ENCODE measurements at places on chromosomes 12 and 14. TPM values are rescaled to one million over a fixed set of nuclear protein-coding genes. Genes with fewer than 3 reads are reported as not detected.

Gene SLC10A1
- polyA plus RNA-seq: not detected

Gene GNB3
- 1.9 TPM for polyA plus RNA-seq

Gene ACRBP
- polyA plus RNA-seq: 0.34 TPM

Gene DBX2
- polyA plus RNA-seq: not detected

Gene POTEM
- polyA plus RNA-seq: not detected

Gene OR6C2
- polyA plus RNA-seq: not detected

Gene STYK1
- not detected for polyA plus RNA-seq

Gene RCOR1
- 2.7 TPM for polyA plus RNA-seq

Gene HHIPL1
- 0.34 TPM for polyA plus RNA-seq

Gene KRT6C
- polyA plus RNA-seq: not detected

Gene CLIP1
- 76.8 TPM for polyA plus RNA-seq

Gene KRT83
- not detected for polyA plus RNA-seq

Gene TSHR
- not detected for polyA plus RNA-seq

Gene MCRS1
- 80.3 TPM for polyA plus RNA-seq

Gene EXOC3L4
- 0.53 TPM for polyA plus RNA-seq

Gene SYNE2
- polyA plus RNA-seq: 58.2 TPM

Gene PLEKHG7
- polyA plus RNA-seq: not detected

Gene TAS2R50
- polyA plus RNA-seq: 0.10 TPM

Gene METTL1
- polyA plus RNA-seq: 9.4 TPM

Gene C12orf50
- not detected for polyA plus RNA-seq

Gene RD3L
- polyA plus RNA-seq: 41.5 TPM

Gene SIX1
- not detected for polyA plus RNA-seq

Gene SLCO1A2
- not detected for polyA plus RNA-seq

Gene KRT79
- not detected for polyA plus RNA-seq

Gene FAM222A
- polyA plus RNA-seq: 9.4 TPM

Gene PHC1
- 14.1 TPM for polyA plus RNA-seq

Gene TAS2R19
- polyA plus RNA-seq: not detected

Gene LTBR
- 22.8 TPM for polyA plus RNA-seq

Gene RAB21
- 25.3 TPM for polyA plus RNA-seq

Data from heart left ventricle (tissue), 16 donors.